ENCODE measurements at places on chromosomes 1 and 21. TPM values are rescaled to one million over a fixed set of nuclear protein-coding genes. Genes with fewer than 3 reads are reported as not detected.
A peak's percentile ranks its signal among the peaks of the same experiment; 100 is the strongest.

The PLA2G2C gene
- total RNA-seq, result not detected

The TAS1R1 gene
- total RNA-seq, result not detected

The CCDC190 gene
- total RNA-seq, result not detected

The ATF6 gene
- total RNA-seq, result 16.5 TPM

- H3K4me1 ChIP-seq, result peaks cover 11% of the 10 kb centered on the region
- H3K27me3 ChIP-seq, result no peaks in the 10 kb centered on the region
- DNase-seq, result no peak
- no peak overlapping the region for H3K27ac ChIP-seq
- H3K4me3 ChIP-seq, result no peak overlapping the region
These were observed 66.7 kb downstream of the TLR5 start for GRCh38 chr1:223076362-223076761.

GRCh38 chr1:82799261-82799660, 998.5 kb downstream of the ADGRL2 start:
- no peaks in the 10 kb centered on the region for H3K36me3 ChIP-seq
- H3K4me3 ChIP-seq, result no peak overlapping the region
- H3K27me3 ChIP-seq, result no peaks in the 10 kb centered on the region
- H3K27ac ChIP-seq, result no peak overlapping the region
- no peaks in the 10 kb centered on the region for H3K4me1 ChIP-seq

DNA sequence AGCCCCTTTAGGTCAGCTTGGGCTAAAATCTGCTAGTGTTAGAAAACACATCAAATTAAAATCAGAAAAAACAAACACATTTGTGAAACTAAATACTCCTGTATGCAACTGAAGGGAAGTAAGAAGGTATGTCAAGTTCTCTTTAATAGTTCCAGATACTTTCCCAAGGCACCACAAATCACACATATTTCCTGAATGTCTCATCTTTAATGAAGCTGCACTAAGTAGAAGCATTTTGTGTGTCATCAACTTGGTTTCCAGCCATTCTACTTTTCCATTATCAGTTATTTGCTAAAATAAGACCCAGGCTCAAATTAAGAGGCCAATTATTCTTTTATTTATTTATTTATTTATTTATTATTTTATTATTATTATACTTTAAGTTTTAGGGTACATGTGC, 34.7 kb downstream of the CRB1 start:
- no peaks in the 10 kb centered on the region for H3K4me1 ChIP-seq
- H3K36me3 ChIP-seq, result no peaks in the 10 kb centered on the region
- DNase-seq, result no peak
- H3K4me3 ChIP-seq, result no peak overlapping the region
- no peaks in the 10 kb centered on the region for H3K27me3 ChIP-seq
- H3K27ac ChIP-seq, result no peak overlapping the region

DNA sequence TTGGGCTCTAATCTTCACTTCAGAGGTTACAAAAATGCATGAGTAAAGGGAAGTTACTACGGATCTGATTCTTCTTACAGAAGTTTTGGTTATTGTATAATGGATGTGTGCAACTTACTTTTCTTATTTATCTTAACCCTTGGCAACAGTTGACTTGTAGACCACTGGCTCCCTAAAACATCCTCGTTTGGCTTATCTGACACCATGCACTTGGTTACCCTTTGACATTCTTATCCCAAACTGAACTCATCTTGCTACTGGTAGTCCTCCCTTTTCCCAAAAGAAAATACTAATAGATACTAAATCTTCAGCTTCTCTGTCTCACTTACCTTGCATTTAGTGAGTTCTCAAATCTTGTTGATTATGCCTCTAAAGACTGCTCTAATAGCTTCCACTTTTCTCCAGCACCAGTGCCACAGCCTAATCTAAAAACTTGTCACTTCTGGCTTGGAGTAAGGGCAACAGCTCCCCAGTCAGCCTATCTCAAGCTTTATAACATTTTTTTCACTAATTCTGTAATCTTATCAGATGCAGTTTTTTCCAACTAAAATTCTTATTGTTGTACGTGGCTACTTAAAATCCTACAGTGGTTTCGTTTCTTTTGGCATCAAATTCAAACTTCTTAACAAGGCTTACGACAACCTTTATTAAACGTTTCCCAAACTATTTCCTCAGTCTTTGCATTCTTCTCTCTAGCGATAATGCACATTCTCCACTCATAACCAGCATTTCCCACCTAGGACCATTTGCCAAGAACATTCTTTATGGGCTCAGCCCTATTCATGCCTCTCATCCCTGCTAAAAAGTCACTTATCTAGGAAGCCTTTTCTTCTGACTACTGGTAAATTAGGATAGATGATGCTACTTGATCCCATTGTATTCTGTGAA, 204.2 kb downstream of the KCNT2 start:
- no peak overlapping the region for H3K4me3 ChIP-seq
- DNase-seq, result no peak
- no peaks in the 10 kb centered on the region for H3K27me3 ChIP-seq
- H3K27ac ChIP-seq, result no peak overlapping the region
- no peaks in the 10 kb centered on the region for H3K4me1 ChIP-seq

GRCh38 chr1:33057095-33057494, 20.4 kb upstream of the AK2 start:
- no peaks in the 10 kb centered on the region for H3K36me3 ChIP-seq
- H3K4me3 ChIP-seq, result no peak overlapping the region
- no peaks in the 10 kb centered on the region for H3K4me1 ChIP-seq

DNA sequence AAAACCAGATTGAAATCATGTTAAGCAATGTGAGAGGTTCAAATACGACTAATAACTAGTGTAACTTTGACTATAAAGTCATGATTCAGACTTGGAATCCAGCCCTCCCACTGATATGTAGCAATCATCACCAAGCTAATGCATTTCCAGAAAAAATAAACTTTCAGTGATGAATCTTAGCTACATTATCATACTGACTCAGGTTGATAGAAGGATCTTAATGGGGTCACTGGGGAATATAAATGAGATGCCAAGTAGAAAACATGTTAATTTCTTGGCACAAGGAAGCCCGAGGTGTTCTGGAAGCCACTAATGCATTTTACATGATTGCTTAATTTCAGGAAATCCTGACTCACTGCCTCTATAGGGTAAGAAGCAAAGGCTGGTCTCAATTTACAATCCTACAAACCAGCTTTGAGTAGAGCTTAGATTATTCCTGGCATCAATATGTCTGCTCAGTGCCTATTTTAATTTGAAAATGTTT, 67.7 kb downstream of the SELENOF start:
- H3K4me1 ChIP-seq, result no peaks in the 10 kb centered on the region
- H3K27ac ChIP-seq, result no peak overlapping the region
- no peak for DNase-seq
- H3K27me3 ChIP-seq, result no peaks in the 10 kb centered on the region

GRCh38 chr1:156310962-156311361, 11.9 kb upstream of the VHLL start:
- no peak overlapping the region for H3K4me3 ChIP-seq
- H3K27ac ChIP-seq, result no peak overlapping the region
- no peaks in the 10 kb centered on the region for H3K36me3 ChIP-seq
- H3K27me3 ChIP-seq, result no peaks in the 10 kb centered on the region

GRCh38 chr1:26689504-26689903, 6.3 kb upstream of the ARID1A start:
- peaks cover 4% of the 10 kb centered on the region for H3K4me1 ChIP-seq
- no peak overlapping the region for H3K27ac ChIP-seq
- no peak for DNase-seq

- H3K36me3 ChIP-seq, result no peaks in the 10 kb centered on the region
- peak; percentile 65 for DNase-seq
- no peaks in the 10 kb centered on the region for H3K27me3 ChIP-seq
- no peaks in the 10 kb centered on the region for H3K4me1 ChIP-seq
- no peak overlapping the region for H3K27ac ChIP-seq
These were observed 3.9 kb upstream of the PGLYRP4 start for GRCh38 chr1:153352523-153352922.
